ENCODE measurements at places on chromosomes 16 and 17.

DNA sequence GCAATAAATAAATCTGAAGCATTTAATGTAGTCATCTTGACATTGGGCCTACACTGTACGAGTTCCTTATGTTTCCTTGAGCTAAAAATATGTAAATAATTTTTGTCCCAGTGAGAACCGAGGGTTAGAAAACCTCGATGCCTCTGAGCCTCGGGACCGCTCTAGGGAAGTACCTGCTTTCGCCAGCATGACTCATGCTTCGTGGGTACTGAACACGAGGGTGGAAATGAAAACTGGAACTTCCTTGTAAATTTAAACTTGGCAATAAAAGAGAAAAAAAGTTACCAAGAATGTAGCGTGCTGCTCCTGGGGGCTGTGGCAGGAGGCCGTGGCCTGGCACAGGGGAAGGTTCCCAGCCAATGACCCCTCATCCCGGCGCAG lies 74.1 kb downstream of the SOCS1 start:
- no peak for DNase-seq

DNA sequence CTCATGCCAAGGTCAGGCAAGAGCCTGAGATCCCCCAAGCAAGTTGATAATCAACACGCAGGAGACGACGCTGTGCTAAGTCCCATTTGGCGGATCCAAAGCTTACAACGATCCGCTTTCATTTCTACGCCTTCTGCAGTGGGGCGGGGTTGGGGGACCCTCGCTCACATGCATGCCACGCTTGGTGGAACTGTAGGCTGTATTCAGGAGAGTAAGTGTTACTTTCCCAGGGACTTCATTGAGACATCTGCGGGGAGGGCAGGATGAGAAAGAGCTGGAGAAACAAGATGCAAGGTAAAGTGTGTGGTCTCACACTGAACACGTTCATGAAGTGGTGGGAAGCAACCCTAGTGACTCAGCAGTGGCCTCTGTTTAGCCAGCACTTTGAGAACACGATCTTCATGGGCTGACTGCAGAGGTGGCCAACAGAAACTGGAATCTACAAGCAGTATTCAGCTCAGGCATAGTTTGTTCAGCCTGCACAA lies 100.5 kb downstream of the XYLT1 start:
- no peak for DNase-seq

- DNase-seq = no peak
Observed at GRCh38 chr16:31038993-31039392, 5.6 kb downstream of the STX4 start.

DNA sequence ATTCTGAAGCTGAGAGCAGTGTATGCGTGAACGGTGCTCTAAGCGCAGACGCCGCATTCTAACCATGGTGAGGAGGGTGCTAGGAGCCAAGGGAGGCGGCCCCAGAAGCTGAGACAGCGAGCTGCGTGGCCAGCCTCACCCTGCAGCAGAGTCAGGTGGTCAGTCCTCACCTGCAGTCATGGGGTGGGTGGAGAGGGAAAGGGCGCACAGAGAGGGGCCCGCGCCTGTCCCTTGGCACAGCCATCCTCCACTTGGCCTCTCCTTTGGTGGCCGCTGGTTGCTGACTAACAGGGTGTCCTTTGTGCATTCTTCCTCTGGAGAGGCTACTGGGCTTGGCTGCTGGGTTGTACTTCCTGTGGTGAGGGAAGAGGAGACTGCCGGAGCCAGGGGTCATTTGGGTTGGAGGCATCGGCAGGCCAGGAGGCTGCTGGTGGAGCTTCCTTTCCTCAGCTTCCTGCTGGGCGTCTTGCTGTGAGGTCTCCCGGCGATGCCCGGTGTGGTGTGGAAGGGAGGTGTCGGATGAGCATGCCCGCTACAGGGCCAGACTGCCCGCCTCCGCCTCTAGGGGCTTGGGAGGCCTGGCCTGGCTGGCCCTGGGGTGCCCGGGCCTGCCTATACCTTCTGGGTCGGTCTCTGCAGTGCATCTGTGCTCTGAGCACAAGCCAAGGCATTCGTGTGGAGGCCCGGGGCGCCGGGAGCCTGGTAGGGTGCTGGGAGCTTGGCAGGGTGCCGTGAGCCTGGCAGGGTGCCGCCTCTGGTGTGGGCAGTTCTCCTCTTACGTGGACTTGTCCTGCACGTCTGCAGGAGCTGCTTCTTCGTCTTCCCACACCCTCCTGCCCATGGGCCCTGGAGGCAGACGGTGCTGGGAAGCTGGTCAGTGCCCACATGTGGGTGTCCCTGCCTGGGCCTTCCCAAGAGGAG lies 17.4 kb downstream of the RNF213 start:
- no peak for DNase-seq

- no peak for DNase-seq
Observed at GRCh38 chr17:39782481-39782880, 44.7 kb downstream of the GRB7 start.

All from amniotic stem cell (primary cell).